Stimulated activated CD8-positive, alpha-beta memory T cell treated with anti-CD3 and anti-CD28 coated beads, Interleukin-2, amount 100 ng/mL, for 1 hour (primary cell): ENCODE measurements at places on chromosomes 7 and 10.

- no peak for DNase-seq
Measured at GRCh38 chr10:3124412-3125175, 48.0 kb downstream of the PITRM1 start.

GRCh38 chr10:1036341-1036791, 10.7 kb upstream of the IDI2 start:
- no peak for DNase-seq

DNA sequence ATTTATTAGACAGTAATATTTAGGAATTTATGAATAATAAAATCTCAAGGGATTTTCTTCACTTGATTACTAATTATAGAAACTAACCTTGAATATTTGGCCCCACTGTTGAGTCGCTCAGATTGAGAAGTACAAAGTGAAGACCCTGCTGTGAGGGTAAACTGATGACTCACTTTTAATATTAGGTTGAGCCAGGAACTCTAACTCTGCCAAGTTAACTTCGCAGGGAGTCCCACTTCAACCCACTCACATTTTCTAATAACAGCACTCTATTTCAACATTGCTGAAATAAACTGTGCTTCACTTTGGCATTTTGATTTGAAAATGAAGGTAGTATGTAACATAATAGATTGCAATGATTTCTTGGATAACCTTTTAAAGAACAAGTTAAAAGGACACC, 200.7 kb downstream of the POLR1F start:
- DNase-seq, result no peak

DNA sequence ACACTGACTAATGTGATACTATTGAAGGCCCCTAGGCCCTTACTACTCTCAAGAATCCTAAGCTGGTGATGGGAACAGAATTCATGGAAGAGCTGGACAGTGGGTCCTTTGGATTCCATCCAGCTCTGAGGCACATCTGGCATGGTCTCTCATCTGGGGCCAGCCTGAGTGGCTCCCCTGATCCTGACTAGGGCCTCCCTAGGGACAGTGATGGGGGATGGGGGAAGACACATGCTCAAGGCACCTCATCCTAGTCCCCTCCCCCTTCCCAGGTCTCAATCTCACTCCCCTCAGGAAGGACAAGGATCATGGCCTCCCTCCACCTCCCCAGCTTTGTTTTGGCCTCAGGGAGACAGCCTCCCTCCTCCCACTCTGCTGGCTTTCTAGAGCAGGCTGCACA, 1.8 kb downstream of the KCNIP2 start:
- DNase-seq, result no peak

DNA sequence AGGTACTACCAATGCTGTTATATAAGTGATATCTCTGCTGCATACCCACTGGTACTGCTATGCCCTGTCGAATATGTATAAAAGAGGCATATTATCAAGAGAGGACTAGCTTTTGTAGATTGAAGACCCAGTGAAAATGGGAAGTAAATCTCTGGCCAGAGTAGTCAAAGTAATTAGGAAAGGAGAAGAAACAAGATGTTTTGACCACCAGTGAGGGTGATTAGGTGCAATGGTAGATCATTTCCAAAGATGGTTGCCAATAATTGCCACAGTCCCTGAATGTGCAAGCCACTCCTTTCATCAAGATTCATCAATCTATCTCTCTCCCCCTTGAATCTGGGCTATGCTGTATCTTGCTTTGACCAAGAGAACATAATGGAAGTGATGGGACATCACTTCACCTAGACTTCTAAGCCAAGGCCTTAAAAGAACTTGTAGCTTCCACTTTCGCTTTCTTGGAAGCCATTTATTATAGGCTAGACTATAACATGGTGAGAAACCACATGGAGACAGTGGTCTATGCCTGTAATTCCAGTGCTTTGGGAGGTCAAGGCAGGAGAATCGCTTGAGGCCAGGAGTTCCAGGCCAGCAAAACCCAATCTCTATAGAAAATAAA, 52.6 kb upstream of the ST8SIA6 start:
- DNase-seq, result no peak
